ENCODE measurements at places on chromosomes 3 and 15. TPM values are rescaled to one million over a fixed set of nuclear protein-coding genes. Genes with fewer than 3 reads are reported as not detected.

- DNase-seq: no peak
Measured at GRCh38 chr15:99149366-99149765, 44.5 kb downstream of the SYNM start.

GRCh38 chr3:4828279-4829030 lies 150.8 kb upstream of the BHLHE40 start:
- DNase-seq: no peak

- no peak for DNase-seq
Measured at GRCh38 chr15:91694131-91694830, 159.2 kb upstream of the SLCO3A1 start.

Gene XRN1
- 24.7 TPM for total RNA-seq

- no peak for DNase-seq
Measured at GRCh38 chr15:87121336-87121735, 1041.7 kb downstream of the AGBL1 start.

DNA sequence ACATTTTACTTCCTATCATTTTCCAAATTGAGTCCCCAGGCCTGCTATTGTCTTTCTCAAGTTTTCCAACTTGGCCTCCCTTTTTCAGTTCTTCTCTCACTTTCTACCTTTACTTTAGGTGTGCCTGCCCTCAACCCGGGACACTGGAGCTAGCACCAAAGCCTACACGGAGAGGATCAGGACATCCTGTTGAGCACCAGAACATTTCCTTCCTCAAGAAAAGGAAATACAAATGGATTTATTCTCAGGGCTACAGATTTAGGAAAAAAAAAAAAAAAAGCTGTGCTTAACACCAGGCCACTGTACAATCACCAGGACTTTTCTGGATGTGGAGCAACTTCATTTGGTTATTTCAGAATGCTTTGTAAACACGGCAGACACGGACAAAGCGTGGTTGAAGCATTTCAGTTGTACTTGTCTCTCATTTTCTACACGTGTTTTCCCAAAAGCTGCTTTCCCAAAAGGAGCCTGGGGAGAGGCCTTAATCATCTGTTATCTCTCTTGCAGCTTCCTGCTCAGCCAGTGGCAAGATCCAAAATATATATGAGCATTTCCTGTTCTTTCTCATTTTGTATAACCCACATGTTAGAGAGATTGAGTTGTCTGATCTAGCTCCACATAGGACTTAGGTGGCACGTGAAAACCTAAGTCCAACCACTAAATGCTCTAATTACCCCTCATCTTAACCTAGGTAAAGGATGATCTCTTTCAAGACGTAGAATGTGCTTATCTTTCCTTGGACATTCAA lies 15.5 kb upstream of the ATP1B3 start:
- peak; percentile 55 for DNase-seq

DNA sequence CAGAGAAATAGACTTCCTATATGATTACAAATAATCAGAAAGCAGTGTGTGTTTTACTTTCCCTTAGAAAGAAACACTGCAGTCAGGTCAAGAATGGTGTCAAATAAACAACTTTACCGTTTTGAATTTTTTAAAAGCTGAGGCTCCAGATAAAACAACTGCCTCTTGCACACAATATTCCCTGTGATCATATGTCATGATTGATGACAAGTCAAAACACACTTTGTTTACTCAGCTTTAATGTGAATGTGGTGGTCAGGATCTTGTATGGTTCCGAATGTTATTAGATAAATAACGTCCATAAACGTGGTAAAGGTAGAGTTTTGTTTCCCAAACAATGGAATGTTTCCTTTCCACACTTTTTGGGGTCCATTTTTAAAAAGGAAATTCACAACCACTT lies 428.4 kb upstream of the MDFIC2 start:
- peak; percentile 32 for DNase-seq

DNA sequence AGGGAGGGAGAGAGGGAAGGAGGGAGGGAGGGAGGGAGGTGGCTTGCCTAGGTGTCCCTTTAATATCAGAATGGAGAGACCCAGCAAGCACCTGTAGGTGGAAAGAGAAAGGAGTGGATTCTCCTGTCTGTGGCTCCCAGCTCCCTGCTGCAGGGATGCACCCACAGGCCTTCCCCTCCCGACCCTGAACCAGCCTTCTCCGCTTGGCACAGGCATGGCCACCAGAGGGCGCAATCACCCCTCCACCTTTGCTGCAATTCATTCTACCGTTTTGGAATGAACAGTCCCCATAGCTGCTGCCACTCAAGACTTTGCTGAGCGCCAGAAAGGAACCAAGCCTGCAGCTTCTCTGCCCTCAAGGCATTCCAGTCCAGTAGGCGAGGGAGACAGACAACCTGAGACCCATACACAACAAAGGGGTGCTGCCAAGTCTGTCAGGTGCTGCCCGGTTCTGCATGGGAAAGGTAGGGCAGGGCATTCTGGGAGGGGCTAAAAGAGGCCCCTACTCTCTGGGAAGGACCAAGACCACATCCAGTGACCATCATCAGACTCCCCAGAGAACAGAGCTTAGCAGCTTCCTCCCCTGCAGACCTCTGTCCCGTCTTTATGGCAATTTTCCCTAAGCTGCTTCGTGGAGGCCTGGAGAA lies 4.9 kb downstream of the TLR9 start:
- DNase-seq: peak; percentile 52

- no peak for DNase-seq
Measured at GRCh38 chr3:124504332-124505059, 225.8 kb upstream of the UMPS start.

DNA sequence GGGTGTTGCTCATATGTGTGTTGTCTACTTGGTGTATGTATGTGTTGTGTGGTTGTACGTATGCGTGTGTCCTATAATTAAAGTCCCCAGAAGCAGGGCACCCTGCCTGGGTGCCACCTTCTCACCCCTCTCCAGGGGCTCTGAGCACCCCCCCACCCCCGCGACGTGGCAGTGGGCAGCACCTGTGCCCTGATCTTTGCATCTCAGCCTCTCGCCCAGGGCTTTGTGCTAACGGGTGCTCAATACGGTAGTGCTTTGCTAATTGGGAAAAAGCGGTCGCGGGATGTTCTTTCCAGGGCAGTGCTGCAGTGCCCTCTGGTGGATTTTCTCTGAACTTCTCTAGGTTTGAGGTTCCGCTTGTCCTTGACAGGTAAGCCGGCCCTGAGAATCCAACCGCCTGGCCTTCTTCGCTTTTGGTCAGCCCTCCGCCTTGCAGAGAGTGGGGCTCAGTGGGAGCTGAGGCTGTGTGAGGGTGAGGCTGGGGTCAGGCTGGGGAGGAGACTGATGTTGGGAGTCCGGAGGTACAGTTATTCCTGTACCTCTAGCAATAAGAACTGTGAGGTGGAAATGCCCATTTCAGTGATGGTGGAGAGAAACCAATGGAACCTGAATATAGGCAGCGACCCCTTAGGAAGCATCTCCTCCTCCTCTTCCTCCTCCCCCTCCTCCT lies 17.6 kb upstream of the EPHB3 start:
- peak; percentile 63 for DNase-seq

GRCh38 chr15:93894438-93895036 lies 336.8 kb upstream of the MCTP2 start:
- no peak for DNase-seq

Gene PLA2G4E
- total RNA-seq: not detected

DNA sequence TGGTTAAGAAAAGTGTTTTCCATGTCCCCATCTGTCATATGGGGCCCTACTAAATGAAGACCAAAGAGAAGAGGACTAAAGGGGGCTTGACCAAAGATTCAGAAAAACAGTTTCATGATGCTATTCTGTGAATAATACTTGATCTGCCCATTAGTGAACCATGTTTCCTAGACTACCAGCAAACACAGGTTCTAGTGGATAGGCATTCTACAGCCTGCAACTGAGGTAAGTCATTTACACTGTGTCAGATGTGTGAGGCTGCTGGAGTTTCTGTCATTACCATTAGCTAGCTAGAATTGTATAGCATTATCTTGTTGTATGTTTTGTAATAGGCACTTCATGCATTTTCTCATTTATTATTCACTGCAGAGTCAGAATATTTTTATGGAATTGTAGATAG lies 6.6 kb downstream of the GPR171 start:
- no peak for DNase-seq

DNA sequence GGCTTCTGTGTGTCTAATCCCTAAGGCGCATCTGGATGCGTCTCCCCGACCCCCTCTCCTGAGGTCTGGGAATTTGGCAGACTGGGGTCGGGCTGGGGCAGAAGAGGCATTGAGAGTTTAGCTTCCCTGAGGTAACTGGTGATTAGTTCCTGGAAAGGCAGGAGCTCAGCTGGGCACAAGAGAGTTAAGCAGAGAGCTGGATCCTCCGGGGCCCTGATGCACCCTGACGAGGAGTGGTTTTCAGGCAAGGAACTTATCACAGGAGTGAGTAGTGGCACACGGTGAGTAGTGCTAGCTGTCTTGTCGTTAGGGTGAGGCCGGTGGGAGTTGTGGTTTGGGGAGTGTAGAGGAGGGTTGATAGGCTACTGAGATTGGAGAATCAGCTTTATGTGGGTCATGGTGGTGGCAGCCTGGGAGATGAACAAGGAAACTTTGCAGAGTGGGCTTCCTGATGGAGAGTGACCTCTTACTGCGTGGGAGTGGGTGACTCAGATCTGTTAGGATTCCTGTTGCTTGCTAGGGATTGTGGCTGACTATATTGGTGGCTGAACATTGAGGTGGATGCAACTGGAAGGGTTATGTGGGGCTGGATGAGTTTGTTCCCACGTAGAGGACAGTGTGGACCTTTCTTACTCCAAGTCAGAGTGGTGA lies 897 bp downstream of the RAD54L2 start:
- DNase-seq: peak; percentile 32

- DNase-seq: no peak
Measured at GRCh38 chr15:80989081-80989517, 520 bp downstream of the MESD start.

GRCh38 chr3:113070681-113071113 lies 79.9 kb downstream of the GTPBP8 start:
- no peak for DNase-seq

- no peak for DNase-seq
Measured at GRCh38 chr3:8312685-8313084, 188.9 kb upstream of the LMCD1 start.

DNA sequence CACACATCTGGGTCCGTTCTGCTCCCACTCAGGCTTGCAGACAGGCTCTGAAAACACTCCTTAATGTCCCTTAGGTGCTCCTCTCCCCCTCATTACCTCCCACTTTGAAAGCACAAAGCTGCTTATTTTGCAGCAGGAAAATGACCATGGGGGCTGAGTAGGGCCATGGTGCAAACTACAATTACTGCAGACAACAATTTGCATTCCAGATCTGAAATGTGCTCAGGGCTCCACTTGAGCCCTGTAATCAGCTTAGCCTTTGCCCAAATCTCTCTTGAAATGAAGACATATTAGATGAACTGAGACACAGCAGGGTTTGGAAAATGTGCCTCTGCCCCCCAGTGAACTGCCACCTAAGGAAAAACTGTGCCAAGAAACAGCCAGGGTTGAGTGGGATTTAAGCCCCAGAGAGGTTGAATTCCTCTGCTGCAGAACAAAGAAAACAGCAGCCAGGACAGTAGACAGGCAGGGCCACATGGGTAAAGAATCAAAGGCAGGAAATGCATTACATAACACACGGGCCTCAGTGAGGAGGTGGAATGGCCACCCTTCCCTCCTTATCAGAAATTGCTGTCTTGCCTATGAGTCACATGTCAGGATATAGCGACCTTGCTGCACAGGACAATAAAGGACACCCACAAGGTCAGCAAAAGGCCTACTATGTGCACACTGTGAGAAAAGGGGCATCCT lies 126.8 kb upstream of the ARHGEF3 start:
- peak; percentile 75 for DNase-seq

Gene ADAMTSL3
- 22.2 TPM for total RNA-seq

Gene BNC1
- 1.0 TPM for total RNA-seq

GRCh38 chr15:38378161-38378560 lies 75.8 kb upstream of the FAM98B start:
- peak; percentile 4 for DNase-seq

- peak; percentile 26 for DNase-seq
Measured at GRCh38 chr3:44510000-44510368, 32.5 kb upstream of the ZNF445 start.

GRCh38 chr3:43584043-43584826 lies 37.6 kb downstream of the ANO10 start:
- DNase-seq: peak; percentile 13

GRCh38 chr15:35691173-35691761 lies 145.3 kb upstream of the DPH6 start:
- DNase-seq: no peak

- no peak for DNase-seq
Measured at GRCh38 chr3:129238945-129239705, 10.3 kb upstream of the COPG1 start.

Gene CPN2
- total RNA-seq: not detected

DNA sequence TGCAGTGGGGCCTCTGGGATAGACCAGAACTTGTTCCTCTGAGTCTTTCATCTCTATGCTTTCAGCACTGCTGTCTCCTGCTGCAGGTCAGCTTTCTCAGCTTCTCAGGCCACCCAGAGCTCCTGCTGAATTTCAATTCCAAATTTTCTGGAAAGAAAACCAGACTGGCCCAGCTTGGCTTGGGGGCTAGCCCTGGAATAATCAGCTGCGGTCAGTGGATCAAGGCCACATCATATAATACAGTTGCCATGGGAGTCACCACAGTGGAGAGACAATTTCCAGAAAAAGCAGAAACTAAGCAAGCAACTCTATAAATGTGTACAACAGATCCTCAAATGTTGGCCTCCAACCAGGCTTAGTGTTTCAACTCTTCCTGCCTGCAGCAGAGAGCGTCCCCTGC lies 91.1 kb upstream of the SLC24A5 start:
- DNase-seq: no peak

DNA sequence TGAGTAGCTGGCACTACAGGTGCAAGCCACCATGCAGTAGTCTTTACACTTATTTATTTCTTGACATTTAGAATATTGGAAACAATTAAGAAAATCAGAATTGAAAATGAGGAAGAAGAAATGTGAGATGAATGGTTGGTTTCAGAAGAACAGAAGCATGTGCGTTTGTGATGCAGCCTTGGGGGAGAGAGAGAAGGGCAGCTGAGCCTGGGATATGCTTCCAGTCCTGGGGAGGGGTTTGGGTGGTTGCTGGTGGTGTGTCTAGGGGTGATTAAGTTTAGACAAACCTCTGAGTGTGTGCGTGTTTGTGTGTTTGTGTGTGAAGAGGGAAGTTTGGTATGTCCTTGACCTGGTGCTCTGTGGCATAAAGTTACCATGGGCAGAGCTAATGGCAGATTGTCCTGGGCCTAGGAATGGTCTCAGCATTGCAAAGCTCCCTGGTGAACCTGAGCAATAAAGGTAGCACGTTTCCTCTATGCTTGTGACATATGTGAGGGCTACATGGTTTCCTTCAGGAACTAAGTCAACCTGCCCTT lies 35.6 kb downstream of the CTSH start:
- DNase-seq: no peak

Gene RPP25
- 20.0 TPM for total RNA-seq
